ENCODE measurements at places on chromosomes 5 and 9. TPM values are rescaled to one million over a fixed set of nuclear protein-coding genes. Genes with fewer than 3 reads are reported as not detected.

DNA sequence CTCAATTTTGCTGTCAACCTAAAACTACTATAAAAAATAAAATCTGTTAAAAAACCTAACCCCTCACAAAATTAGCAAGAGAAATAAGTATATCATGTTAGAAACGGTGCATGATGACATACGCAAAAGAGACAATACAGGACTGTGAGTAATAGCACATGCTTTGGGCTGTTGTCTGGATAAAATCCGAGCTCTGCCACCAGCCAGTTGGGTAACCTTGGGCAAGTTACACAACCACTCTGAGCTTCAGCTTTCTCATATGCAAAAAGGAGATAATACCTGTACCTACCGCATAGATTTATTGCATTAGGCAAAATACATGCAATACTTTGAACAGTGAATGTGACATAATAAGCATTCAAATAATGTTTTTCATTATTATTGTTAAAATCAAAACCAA lies 481.7 kb downstream of the TLE1 start:
- no peaks in the 10 kb centered on the region for H3K36me3 ChIP-seq
- no peaks in the 10 kb centered on the region for H3K4me1 ChIP-seq
- no peak overlapping the region for H3K4me3 ChIP-seq
- DNase-seq, result no peak
- no peak overlapping the region for H3K27ac ChIP-seq

GRCh38 chr9:130765137-130766020 lies 69.7 kb upstream of the ABL1 start:
- H3K4me3 ChIP-seq, result no peak overlapping the region
- no peak for DNase-seq
- no peaks in the 10 kb centered on the region for H3K27me3 ChIP-seq
- no peaks in the 10 kb centered on the region for H3K36me3 ChIP-seq
- H3K27ac ChIP-seq, result no peak overlapping the region

GRCh38 chr5:173498286-173498685 lies 118.2 kb downstream of the BOD1 start:
- no peak for DNase-seq
- no peaks in the 10 kb centered on the region for H3K36me3 ChIP-seq
- H3K27me3 ChIP-seq, result no peaks in the 10 kb centered on the region
- H3K27ac ChIP-seq, result peak overlapping the region; percentile 57
- H3K4me1 ChIP-seq, result no peaks in the 10 kb centered on the region
- no peak overlapping the region for H3K4me3 ChIP-seq

DNA sequence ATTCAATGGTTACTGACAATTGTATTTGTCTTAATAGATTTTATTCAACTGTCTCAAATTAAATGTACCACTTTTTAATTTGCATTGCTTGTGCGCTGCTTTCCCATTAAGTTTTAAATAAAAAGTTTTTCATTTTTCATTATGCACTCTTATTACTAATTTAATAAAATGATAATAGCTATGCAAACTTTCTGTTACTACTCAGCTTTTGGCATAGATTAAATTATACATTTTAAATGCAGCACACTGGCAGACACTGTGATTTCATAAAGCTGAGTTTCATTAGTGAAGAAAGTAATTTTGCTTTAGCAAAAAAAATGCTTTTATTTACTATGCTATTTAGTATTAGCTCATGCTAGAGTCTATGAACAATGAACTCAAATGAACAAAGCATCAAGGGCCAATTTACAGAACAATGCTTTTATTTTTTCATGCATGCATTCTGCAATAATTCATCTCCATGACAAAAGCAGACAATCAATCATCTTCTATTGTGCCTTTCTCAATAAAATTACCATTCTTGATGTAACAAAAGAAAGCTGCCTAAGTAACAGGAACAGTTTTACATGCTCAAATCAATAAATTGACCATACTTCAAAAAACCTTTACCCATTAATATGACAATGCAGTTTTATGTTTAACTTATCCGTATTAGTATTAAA lies 595.2 kb upstream of the ARRDC3 start:
- H3K4me3 ChIP-seq, result no peak overlapping the region
- no peak overlapping the region for H3K27ac ChIP-seq
- no peak for DNase-seq

DNA sequence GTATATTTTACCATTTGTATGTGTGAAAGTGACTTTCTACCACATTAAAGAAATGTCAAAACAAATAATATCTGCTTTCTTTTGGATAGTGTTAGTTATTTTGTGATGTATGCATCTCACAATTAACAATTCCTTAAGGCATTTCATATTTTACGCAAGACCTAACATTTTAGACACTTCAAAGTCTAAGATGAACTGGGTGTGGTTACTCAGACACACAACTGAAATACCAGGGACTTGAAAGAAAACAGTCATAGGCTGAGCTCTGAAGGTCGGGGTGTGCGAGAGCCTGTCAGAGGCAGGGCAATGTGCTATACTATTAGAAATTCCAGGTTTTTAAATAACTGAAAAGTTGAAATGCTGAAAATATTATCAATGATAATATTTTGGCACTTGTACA lies 44.5 kb upstream of the ZNF622 start:
- H3K27ac ChIP-seq, result no peak overlapping the region
- H3K4me3 ChIP-seq, result no peak overlapping the region
- peaks cover 9% of the 10 kb centered on the region for H3K4me1 ChIP-seq
- H3K36me3 ChIP-seq, result no peaks in the 10 kb centered on the region
- no peaks in the 10 kb centered on the region for H3K27me3 ChIP-seq

DNA sequence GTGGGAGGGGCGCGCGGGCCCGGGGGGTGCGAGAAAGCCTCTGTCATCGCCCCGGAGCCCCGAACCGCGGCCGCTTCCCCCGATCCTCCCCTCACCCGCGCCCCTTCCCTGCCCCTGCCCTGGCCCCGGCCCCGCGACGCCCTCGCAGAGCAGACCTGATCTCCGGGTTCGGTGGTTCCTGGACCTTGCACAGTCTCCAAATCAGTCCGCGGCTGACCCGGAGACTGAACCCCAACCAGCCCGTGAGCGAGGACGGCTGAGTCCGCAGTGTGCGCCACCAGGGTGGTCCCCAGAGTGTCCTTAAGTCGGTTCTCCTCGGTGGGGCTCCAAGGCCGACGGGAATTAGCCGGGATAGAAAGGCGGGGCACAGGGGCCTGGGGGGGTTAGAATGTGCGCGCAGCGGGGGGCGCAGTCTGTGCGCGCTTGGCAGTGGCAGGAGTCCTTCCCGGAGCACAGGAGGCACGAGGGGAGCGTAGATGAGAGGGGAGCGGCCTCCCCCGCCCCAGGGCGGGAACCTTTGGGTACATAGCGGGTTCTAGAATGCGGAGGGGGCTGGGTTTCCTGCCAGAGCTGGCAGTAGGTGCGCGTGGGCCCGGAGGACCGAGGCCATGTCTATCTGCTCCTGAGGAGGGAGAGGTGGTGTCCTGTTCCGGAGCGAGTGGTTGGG lies 779 bp downstream of the PKN3 start:
- no peaks in the 10 kb centered on the region for H3K27me3 ChIP-seq
- H3K36me3 ChIP-seq, result peaks cover 3% of the 10 kb centered on the region
- DNase-seq, result peak; percentile 49
- H3K27ac ChIP-seq, result peak overlapping the region; percentile 69
- peak overlapping the region; percentile 69 for H3K4me3 ChIP-seq

GRCh38 chr9:133876144-133876543 lies 116.0 kb downstream of the VAV2 start:
- H3K27me3 ChIP-seq, result no peaks in the 10 kb centered on the region
- no peaks in the 10 kb centered on the region for H3K36me3 ChIP-seq
- DNase-seq, result no peak
- H3K27ac ChIP-seq, result no peak overlapping the region
- H3K4me1 ChIP-seq, result peaks cover 9% of the 10 kb centered on the region

DNA sequence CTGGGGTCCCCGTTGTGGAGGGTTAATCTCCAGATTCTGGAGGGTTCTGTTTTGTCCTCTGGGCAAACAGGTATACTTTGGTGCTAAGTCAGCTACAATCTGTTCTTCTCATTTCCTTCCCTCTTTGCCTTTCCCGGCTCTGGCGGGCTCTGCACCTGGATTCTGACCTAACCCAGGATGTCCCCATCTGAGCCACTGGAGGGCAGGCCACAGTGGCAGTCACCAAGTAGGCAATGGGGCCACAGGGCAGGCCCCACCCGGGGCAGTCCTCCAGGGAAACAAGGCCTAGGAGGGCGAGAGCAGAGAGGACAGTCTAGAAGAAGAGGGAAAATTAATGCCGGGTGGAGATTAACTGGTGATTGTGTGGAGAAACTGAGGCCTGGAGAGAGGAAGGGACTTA lies 40.4 kb upstream of the HRH2 start:
- no peaks in the 10 kb centered on the region for H3K36me3 ChIP-seq
- H3K27ac ChIP-seq, result no peak overlapping the region
- H3K4me3 ChIP-seq, result no peak overlapping the region
- H3K4me1 ChIP-seq, result no peaks in the 10 kb centered on the region

- DNase-seq, result no peak
- no peak overlapping the region for H3K4me3 ChIP-seq
- H3K27ac ChIP-seq, result no peak overlapping the region
- peaks cover 10% of the 10 kb centered on the region for H3K4me1 ChIP-seq
- H3K27me3 ChIP-seq, result no peaks in the 10 kb centered on the region
These were observed 113.9 kb upstream of the ADAMTSL1 start for GRCh38 chr9:18360005-18360404.

DNA sequence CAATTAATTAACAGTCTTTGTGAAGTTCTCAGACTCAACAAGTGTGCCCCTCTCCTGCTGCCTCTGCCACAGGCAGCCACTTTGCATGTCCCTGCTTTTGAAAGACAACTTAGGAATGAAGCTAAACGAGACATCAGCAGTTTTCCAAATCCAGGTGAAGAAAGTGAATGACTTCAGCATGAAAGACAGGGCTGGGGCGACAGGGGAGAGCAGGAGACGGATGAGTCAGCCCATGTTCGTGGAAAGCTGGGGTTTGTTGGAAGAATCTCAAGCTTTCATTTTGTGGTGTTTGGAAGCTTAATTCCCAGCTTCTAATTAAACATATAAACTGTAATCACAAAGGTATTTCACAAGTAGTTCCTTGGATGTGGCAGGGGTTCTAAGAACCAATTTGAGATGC lies 207.8 kb upstream of the MAP3K1 start:
- no peak overlapping the region for H3K27ac ChIP-seq
- no peaks in the 10 kb centered on the region for H3K36me3 ChIP-seq
- H3K4me3 ChIP-seq, result no peak overlapping the region
- DNase-seq, result no peak

DNA sequence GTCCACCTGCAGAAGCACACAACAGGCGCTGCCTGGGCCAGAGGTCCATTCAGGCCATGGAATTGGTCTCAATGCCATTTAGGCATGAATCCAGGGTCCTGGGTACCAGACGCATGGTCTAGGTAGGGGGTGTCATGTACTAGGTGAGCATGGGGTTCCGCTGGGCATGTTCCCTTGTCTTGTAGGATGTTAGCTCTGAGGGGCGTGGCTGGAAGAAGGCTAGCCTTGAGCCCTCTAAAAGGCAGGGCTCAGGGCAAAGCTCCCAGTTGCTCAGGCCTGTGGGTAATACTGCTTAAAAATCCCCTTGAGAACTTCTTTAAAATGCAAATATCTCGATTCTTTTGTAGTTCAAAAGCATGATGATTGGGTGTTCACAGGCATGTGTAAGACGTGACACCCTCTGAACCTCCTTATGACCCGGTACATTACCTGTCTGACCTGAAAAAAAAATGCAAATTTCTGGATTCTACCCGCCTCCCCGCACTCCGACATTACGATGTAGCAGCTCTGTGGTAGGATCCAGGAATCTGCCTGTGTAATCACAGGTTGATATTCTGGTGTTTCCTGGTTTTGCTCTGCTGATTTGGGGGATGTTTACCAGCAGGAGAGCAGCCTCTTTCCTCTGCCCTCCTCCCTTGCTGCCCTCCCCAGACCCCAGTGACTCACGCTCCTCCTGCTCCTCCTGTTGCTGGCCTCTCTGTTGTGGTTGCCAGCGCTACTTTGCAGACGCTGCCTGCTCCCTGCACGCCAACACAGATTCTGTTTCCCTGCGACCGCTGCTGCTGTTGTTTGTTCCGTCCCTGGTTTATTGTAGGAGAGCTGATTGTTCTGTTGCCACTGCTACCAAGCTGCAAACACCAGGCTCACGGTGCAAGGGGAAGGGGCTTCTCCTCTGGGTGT lies 5.7 kb downstream of the TMC1 start:
- H3K27ac ChIP-seq, result no peak overlapping the region
- no peak overlapping the region for H3K4me3 ChIP-seq
- no peaks in the 10 kb centered on the region for H3K27me3 ChIP-seq

GRCh38 chr9:129400971-129401622 lies 219.8 kb downstream of the C9orf50 start:
- H3K36me3 ChIP-seq, result no peaks in the 10 kb centered on the region
- no peaks in the 10 kb centered on the region for H3K27me3 ChIP-seq
- DNase-seq, result no peak
- H3K27ac ChIP-seq, result peak overlapping the region; percentile 2

DNA sequence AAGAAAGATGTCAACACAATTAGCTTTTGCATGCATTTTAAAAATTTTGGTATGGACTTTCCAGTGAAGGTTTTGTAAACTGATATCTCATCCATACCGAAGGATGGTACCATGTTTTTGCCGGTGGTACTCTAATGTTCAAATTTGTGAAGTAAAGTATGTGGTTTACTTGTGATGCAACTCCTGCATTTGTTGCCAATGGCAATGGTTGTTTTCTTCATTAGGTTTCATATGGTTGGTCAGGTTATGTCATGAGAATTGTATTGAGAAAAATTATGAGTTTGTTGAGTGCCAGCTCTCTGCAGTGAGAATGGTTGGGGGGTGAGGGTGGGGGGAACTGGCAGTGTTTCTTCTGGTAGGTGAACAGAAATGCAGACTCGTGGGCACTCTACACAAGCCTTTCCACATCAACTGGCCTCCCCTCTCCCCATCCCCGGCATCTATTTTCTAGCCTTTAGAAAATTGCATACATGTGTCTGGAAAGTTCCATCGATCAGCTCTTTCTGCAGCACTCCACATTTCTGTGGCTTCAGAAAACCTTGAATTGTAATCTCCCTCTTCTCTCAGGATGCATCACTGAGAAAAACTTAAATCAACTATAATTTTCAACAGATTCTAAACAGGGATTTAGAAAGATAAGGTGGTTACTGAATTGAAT lies 107.7 kb downstream of the PDE4D start:
- no peaks in the 10 kb centered on the region for H3K4me1 ChIP-seq
- no peaks in the 10 kb centered on the region for H3K36me3 ChIP-seq
- no peak overlapping the region for H3K4me3 ChIP-seq
- no peaks in the 10 kb centered on the region for H3K27me3 ChIP-seq

- H3K36me3 ChIP-seq, result no peaks in the 10 kb centered on the region
- no peaks in the 10 kb centered on the region for H3K4me1 ChIP-seq
- H3K27ac ChIP-seq, result no peak overlapping the region
These were observed 247.2 kb downstream of the CDH10 start for GRCh38 chr5:24397601-24398000.

- no peak overlapping the region for H3K4me3 ChIP-seq
- H3K36me3 ChIP-seq, result no peaks in the 10 kb centered on the region
- H3K27ac ChIP-seq, result peak overlapping the region; percentile 70
- H3K27me3 ChIP-seq, result peaks cover 2% of the 10 kb centered on the region
These were observed 5.9 kb downstream of the DPYSL3 start for GRCh38 chr5:147504011-147504410.

Gene LCN6
- not detected for total RNA-seq

Gene ITK
- total RNA-seq, result 3.4 TPM

Gene C5orf34
- 5.9 TPM for total RNA-seq

Gene SLC34A3
- not detected for total RNA-seq

Gene RFESD
- total RNA-seq, result 6.4 TPM

Gene CCDC107
- 9.9 TPM for total RNA-seq

Measured in lung (tissue), 17 donors.